ENCODE measurements at places on chromosomes 5 and 9.

- no peak for DNase-seq
These were observed 23.6 kb downstream of the IRX4 start for GRCh38 chr5:1859099-1859498.

- DNase-seq = no peak
These were observed 1.3 kb downstream of the NIM1K start for GRCh38 chr5:43193181-43193893.

DNA sequence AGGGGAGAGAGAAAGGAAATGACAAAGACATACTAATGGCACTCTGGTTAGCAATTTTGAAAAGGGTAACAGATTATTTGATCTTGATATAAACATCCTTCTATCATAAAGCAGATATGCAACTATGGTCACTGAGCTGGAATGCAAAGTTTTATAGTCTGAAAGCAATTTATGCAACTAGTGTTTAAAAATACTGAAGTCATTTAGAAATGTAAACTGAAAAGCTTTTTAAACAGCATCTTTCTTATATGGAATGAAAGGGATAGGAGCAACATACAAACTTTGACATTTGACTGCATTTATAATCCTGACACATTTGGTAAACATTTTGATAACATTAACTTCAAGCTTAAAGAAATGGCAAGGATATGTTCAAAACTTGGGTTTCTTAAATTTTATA is 28.7 kb upstream of the ADAMTS19 start:
- DNase-seq = no peak

GRCh38 chr9:122131401-122132001 is 28.1 kb downstream of the NDUFA8 start:
- no peak for DNase-seq

GRCh38 chr9:111405701-111406100 is 75.7 kb upstream of the OR2K2 start:
- no peak for DNase-seq

GRCh38 chr5:10424124-10424731 is 17.5 kb upstream of the ROPN1L start:
- DNase-seq = no peak

- no peak for DNase-seq
These were observed 808.1 kb downstream of the EFNA5 start for GRCh38 chr5:106862450-106863193.

- DNase-seq = no peak
These were observed 36.3 kb upstream of the STX17 start for GRCh38 chr9:99870126-99870525.

DNA sequence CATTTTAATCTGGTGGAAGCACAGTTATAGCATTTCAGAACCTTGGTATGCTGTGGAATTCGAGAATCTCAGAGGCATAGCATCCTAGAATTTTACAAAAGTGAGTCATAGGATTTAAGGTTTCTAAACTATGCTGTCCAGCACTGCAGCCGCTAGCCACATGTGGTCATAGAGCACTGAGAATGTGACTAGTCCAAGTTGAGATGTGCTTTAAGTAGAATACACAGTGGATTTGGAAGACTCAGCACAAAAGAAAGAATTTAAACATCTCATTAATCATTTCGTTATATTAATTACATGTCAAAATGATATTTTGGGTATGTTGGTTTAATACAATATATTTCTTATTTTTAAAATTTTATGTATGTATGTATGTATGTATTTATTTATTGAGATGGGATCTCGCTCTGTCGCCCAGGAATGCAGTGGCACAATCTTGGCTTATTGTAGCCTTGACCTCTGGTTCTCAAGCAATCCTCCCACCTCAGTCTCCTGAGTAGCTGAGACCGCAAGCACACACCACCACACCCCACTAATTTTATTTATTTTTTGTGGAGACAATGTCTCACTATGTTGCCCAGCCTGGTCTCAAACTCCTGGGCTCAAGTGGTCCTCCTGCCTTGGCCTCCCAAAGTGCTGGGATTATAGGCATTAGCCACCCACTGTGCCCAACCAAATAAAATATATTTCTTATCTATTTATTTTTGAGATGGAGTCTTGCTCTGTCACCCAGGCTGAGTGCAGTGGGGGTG is 20.4 kb upstream of the RPS14 start:
- no peak for DNase-seq

DNA sequence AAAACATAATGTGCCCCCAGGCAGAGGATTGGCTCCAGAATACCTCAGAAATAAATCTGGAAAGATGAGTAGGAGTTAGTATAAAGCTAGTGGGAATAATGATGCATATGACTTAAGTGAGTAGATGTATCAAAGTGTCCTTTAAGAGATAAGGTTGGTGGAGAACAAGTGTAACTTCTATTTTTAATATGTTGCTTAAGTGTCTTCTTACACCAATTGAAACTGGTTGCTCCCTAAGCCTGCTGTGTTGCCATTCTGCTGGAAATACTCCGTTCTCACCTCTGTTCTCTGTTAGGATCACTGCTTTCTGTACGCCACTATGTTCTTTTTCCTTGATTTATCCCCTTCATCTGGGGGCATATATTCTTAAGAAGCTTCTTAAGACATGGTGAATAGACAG is 286.4 kb downstream of the TMEM232 start:
- no peak for DNase-seq
